H54 (cell line): ENCODE measurements at places on chromosomes 2 and 18.
A peak's percentile ranks its signal among the peaks of the same experiment; 100 is the strongest.

DNA sequence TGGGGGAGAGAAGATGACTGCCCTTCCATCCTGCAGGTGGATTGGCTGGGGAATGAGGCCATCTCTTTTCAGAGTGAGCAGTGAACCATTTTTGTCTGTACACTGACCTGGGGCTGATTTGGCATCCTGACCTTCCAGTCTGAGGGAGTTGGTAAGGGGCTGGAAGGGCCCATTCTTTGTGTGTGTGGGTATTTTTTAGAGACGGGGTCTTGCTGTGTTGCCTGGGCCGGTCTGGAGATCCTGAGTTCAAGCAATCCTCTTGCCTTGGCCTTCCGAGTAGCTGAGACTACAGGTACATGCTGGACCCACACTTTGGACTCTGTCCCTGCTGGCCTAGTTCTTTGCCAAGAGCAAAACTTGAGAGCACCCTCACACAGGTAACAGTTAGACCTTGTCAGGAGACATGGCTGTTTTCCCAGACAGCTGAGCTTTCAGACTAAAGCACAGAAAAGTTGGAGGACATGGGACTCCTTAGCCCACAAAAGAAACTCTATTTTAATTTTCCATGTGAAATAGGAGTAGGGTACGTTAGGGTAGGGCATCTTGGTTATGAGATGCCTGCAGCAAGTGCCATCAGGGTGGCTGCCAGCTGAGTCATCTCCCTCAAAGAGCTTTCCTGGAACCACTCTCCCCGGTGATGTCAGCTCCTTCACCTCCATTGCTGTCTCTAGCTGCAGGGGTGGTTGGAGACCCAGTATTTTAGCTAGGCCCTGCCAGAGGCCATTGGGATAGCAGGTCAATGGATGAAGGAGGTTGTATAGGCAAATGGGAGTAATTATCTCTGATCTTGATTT lies 60.7 kb downstream of the DGKD start:
- DNase-seq, result peak; percentile 44

GRCh38 chr2:65032019-65032975 lies 23.9 kb upstream of the CEP68 start:
- no peak for DNase-seq

DNA sequence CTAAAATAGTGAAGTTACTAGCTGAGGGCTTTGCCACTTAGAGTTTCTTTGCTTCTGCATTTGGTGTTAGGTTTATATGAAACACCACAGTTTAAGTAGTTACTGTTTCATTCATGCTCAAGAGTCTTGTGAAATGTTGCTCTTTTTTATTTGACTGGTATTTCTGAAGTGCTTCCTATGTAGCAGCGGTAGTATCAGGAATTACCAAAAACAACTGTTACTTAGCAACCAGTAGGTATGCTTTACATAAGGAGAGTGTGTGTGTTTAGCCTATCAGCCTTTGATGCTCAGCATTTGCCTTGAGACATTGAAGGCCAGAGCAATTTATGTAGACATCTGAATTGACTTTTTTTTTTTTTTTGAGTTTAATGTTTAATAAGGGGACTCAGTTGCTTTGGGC lies 3.6 kb downstream of the DIS3L2 start:
- no peak for DNase-seq

DNA sequence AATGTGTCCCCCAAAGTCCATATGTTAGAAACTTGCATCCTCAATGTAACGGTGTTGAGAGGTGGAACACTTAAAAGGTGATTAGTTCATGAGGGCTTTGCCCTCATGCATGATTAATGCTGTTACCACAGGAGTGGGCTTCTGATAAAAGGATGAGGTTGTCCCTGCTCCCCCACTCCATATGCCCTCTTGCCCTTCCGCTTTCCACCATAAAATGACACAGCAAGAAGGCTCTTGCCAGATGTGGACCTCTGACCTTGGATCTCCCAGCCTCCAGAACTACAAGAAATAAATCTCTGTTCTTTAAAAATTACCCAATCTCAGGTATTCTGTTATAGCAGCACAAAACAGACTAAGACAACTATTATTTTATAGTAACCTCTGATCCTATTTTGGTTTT lies 412.1 kb downstream of the NBAS start:
- no peak for DNase-seq

GRCh38 chr18:51513517-51513916 lies 316.0 kb upstream of the MEX3C start:
- no peak for DNase-seq

DNA sequence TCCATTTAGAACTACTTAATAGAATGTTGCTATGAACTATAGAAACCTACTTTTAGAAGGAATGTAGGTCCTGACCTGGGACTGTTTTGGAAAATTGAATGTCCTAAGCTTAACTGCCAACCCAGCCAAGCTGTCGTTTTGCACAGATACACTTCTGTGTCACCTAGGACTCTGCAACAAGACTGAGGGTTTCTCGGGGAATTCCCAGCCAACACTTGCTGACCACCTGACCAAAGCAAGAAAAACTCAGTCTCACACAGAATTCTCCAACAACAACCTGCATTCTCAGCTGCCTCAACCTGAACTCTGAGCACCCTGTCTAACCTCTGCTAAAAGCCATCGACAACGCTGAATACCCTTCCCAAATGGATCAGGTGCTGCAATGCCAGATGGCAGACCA lies 128.2 kb downstream of the SS18 start:
- DNase-seq, result no peak

GRCh38 chr2:102449370-102449974 lies 23.6 kb upstream of the SLC9A4 start:
- DNase-seq, result peak; percentile 5

GRCh38 chr2:186724736-186725135 lies 30.9 kb downstream of the FAM171B start:
- no peak for DNase-seq

DNA sequence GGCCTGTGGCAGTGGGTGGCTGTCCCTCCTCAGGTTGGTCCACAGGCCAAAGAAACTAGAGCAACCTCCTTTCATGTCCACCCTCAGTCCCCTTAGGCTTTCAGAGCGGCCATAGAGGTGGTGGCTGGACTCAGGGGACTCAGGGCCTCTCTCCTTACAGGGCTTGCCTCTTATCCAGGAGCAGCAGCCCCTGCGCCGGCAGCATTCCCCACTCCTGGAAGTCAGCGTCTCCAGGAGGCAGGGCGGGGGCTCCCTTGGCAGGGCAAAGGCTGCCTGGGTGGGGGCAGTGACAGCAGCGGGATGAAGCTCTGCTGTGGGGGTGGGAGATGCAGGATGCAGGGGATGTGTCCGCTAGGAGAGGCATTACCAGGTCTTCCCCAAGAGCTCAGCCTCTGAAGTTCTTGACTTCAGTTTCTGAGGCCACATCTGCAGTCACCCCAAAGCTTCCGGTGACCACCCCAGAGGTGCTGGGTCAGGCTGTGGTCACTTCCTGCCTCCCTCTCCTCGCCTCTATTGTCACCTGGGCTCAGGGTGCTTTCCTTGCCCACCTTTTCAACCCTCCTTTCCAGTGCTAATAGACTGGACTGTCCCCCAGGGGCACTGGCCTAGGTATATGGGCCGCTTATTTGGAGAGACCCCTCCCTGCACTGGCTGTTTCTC lies 8.6 kb upstream of the GPR55 start:
- DNase-seq, result no peak

DNA sequence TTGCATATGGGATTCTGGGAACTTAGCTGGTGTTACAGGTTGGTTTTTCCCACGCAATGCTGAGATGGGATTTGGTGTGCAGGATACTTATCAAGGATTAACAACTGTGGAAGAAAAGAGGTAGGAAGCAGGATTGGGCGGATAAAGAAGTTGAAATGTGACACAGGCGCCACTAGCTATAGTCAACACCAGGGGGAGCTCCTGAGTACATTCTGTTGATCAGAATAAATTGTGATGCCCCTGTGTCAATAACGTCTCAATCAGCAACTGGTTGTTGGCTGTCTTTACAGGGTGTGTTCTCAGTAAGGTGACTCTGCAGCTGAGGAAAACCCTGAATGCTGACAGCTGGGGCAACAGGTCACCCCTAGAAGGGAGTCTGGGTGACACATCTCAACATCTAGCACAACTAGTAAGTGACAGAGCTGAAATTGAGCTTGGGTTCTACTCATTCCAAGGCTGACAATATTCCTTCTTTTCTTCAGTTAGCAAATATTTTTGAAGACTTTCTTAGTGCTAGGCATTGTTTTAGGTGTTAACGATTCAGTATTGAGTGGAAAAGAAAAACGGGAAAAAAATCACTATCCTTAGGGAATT lies 143.0 kb downstream of the ARL6IP6 start:
- peak; percentile 15 for DNase-seq

DNA sequence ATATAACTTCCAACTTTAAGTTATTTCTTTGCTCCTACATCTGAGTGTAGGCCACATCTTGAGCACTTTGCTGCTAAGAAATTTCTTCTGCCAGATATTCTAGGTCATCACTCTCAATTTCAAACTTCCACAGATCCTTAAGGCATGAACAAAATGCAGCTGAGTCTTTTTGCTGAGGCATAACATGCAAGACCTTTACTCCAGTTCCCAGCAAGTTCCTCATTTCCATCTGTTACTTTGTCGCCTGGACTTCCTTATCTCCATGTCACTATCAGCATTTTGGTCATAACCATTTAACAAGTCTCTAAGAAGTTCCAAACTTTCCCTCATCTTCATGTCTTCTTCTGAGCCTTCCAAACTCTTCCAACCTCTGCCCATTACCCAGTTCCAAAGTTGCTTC lies 1077.3 kb upstream of the TMEFF2 start:
- DNase-seq, result no peak

- no peak for DNase-seq
These were observed 4.5 kb upstream of the SPC25 start for GRCh38 chr2:168894720-168895119.

DNA sequence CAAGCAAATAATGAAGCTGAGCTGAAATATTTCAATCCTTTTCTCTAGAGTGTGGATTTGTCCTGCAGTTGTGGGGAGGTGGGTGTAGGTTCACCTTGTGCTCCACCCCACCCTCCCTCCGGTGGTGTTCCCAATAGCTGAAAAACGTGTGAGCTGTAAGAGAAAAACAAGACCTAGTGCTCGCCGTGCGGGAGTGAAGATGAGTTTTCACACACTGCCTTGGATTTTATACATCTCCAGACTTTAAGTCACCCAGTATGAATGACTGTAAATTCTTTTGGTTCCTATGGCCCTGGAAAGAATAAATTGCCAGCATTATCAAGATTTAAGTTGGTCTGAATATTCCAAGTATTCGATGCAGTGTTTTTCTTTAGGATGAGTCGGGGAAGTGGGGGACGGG lies 1.9 kb upstream of the SOX11 start:
- no peak for DNase-seq

DNA sequence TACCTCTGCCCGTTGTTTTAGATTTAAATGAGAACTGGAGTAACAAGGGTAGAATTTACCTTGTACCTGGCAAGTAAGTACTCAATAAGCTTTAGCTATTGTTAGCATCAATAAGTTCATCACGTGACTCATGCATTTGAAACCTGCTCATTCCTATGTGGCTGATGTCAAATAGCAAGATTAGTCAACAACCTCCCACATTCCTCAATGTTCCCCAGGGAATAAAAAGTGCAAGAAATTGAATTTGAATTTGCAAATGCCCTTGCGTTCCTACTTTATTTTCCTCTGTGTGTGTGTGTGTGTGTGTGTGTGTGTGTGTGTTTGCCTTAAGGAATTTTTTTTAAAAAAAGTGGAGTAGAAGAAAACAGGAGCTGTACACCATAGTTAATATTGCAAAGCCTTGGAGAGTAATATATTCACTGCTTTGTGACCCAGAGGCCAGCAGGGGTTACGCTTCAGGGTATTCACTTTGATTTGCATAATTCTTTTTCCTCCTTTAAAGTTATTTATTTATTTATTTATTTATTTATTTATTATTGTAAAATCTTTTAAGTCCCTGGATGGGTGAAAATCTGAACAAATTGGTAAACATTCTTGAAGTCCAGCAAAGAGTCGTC lies 43.9 kb upstream of the DNAH7 start:
- no peak for DNase-seq

DNA sequence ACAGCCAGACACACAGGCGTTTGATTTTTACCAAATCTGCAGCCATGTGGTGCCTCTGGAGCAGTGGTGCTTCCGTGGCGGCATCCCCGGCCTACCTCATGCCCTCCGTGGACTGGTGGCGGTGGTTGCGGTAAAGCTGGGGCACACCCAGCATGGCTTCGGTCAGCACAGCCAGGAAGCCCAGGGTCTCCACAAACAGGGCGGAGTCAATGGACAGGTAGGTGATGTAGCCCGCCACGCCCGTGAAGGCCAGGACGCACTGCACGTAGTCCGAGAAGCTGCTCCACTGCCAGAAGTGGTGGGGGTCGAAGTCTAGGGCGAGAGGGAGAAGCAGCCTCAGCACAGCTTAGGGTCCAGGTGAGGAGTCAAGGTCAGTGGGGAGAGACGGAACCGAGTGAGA lies 32.4 kb downstream of the SLC66A2 start:
- DNase-seq, result no peak

DNA sequence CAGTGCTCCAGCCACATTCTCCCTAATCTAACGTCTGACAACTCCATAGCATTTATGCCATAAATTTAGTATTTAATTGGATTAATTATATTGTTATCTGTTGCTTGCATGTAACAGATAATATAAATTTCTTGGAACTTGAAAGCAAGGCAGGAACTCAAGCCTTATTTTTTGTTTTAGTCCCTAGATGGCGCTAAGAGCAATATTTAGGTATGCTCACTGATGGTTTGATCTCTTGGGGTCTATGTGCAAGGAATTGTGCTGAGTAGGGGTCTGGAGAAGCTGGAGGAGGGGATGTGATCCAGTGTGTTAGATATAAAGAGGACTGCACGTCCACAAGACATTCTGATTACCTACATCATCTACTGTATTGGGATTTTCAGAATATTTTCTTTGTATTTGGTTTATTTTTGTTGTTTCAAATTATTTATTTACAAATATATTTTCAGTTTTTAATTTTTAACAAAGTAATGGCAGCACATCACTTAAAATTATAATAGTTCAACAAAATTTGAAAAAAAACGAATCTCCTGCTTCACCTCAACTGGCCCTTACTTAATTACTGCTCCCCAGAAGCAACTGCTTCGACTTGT lies 32.8 kb downstream of the KATNAL2 start:
- DNase-seq, result no peak

- no peak for DNase-seq
These were observed 431.0 kb upstream of the MEIS1 start for GRCh38 chr2:66003931-66004330.

DNA sequence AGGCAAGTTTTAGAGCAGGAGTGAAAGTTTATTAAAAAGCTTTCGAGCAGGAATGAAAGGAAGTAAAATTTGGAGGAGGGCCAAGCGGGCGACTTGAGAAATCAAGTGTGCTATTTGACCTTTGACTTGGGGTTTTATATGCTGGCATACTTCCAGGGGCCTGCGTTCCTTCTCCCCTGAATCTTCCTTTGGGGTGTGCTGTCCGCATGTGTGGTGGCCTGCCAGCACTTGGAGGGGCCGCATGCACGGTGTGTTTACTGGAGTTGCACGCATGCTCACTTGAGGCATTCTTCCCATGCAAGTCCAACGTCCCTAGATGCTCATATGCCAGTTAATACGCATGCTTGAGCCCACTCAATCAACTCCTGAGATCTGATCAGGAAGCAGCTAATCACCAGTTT lies 78.3 kb upstream of the MAP4K4 start:
- no peak for DNase-seq

- DNase-seq, result peak; percentile 4
These were observed 29.1 kb upstream of the ZC3H15 start for GRCh38 chr2:186456941-186457340.
